ENCODE measurements at places on chromosomes 5 and 9.

DNA sequence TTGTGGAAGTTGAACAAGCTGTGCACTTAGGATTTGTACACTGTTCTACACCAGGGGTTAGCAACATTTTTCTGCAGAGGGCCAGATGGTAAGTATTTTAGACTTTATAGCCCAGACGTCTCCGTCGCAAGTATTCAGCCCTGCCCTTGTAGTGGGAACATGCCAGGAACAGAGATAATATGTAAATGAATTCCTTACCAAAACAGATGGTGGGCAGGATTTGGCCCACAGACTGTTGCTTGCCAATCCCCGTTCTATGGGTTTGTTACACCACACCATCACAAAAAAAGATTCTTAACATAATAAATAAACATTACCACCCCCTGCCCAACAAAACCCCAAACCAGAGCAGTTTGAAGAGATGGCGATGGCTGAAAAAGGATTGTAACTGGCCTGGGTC, 74.3 kb downstream of the AMBP start:
- no peak for DNase-seq

DNA sequence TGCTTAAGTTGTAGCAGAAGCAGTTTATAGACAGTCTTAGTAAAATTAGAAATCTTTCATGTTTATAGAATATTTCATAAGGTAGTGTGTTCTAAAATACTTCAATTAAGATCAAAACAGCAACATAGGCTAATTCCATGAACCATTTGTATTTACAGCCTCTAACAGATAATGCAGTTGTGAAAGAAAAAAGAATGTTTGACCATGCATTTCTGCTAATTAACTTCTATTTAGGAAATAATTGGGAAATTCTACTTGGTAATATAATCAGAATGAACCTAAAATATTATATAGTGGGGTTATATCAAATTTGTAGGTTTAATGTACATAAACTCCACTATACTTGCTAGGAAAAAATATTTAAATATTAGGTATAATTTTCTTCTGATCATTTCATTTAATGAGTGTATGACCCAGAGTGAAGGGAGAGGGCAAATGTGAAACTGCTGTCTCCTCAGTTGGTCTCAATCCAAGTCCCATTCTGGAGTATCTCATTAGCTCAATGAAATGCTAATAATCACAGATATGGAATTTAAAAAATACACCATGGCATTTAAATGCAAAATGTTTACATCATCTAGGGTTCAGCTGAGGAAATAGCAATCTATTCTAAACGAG, 34.9 kb downstream of the ALDH1A1 start:
- DNase-seq, result no peak

DNA sequence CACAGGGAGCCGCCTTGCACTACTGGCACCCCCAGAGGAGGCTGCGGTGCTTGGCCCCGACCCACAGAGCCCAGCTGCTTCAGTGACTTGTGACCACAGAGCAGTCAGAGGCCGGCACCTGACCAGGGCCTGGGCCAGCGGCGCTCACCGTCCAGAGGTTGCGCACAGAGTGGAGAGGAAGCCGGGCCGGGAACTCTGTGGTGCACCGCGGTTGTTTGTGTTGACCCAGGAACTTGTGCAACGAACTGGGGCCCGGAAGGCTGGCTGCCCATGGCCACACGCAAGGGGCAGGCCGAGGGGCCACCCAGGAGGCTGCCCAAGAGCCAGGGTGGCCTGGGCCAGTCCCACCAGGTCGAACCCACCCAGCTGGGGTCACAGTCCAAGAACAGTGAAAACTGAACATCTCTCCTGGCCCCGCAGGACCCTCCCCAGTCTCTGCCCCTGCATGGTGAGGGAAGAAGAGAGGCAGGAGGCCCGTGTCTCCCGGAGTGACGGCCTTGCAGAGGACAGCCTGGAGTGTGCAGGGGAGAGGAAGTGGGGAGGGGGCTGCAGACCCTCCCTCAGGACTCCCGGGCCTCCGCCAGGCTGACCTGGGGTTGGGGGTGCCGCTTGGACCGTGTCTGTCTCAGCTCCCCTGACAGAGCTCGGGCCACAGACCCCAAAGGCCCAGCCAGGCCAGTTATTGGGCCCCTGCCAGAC, 42.8 kb upstream of the EGFL7 start:
- DNase-seq, result peak; percentile 11

DNA sequence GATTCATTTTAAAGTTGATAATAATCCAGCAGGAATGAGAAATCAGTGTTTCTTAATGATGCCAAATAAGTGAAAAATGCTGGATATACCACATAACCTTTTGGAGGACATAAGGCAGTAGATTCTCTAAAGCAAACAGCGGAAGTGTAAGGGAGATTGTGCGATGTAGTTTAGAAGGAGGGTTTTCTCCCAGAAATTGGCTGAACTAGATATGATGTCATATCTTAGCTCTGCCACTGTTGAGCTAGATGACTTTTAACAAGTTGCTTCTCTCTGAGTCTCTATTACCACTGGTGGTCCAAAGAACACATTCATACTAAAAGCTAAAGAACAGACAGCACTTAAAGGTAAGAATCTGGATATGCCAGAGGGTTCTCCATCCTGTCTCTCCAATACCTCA, 107.0 kb downstream of the NR6A1 start:
- no peak for DNase-seq

DNA sequence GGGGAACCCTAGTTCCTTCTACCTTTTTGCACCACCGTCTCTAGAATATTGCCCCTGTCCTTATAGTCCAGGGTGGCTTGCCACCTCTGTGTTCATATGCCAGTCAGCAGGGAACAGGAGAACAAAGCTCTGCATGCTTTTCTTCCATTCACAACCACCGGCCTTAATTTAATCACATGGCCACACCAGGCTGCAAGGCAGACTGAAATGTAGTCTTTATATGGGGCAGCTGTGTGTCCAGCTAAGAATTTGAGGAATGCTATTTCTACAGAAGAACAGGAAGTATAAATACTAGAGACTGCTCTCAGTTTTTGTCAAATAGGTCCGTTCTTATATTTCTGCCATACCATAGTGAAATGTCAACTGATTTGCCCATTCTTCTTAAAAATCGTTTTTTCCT, 5.8 kb downstream of the C5orf22 start:
- no peak for DNase-seq

DNA sequence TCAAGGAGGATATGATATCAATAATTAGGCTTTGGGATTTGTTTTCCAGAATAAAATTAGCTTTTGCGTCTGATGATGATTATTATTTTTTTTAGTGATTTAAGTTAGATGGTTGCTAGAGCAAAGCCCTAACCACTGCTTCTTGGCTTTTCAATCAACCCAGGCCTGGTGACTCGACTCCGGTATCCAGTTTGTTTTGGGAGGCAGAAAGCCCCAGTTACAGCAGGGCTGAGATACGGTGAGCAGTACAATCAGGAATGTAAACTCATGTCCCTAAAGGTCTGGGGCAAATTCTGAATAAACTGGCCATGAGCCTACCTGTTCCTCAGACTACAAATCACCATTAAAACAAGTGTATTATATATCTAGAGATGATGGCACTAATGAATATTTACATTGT, 24.4 kb upstream of the CYFIP2 start:
- DNase-seq, result no peak

- no peak for DNase-seq
Measured at GRCh38 chr5:31193116-31193515, 370 bp upstream of the CDH6 start.

DNA sequence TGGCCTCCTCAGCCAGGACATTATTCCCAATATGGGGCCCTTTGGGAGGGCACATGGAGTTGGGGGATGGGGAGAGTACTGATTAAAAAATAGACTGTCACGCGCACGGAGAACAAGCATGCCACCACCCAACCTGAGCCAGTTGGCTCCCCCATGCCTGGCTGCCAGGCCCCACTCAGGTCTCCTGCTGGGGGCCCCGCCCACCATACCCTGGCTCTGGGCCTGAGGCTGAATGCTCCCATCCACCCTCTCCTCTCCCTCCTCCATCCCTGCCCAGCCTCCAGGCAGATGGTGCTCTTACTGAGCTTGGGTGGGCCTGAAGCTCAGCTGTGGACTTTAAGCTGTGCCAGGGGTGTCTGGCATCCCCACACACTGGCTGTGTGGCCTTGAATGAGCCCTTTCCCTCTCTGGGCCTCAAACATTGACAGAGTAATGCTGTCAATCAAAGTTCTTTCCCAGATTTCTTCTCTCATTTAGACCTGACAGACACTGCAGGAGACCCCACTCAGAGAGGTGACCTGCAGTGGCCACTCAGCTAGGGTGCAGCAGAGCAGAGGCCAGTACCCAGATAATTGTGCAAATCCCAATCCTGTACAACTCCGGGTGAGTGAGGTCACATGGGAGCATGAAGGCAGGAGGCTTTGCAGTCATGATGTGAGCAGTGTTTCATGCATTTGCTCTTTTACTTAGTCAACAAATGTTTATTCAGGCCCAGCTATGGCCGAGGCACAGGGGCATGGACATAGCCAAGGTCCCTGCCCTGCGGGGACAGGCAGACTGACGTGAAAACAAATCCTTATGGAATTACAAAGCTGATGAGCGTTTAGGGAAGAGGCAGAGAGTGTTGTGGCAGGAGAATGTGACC, 9.8 kb upstream of the SYNPO start:
- DNase-seq, result no peak

GRCh38 chr9:92661127-92661526, 8.8 kb downstream of the IPPK start:
- DNase-seq, result no peak

DNA sequence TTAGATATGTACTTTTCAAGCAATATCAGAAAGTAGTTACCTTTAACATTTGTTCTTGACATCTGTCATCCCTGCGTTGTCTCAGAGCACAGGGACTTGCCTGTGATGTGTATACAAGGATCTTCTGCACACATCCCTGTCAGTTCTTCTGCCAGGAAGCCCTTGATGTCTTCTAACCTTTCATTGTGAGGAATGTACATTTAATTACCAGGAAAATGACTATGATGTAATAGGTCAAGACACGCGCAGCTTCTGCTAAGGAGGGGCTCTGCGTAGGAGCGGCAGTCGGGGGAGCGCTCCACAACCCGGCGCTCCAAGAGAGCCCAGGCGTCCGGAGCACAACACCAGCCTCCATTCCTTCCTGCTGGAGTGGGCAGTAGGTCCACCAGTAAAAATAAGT, 119.7 kb downstream of the IRX2 start:
- no peak for DNase-seq

GRCh38 chr5:96876292-96876850, at the start of gene ERAP2:
Gene ERAP2 (plus strand): TSS chr5:96876500. CDS start chr5:96879686, 3,186 bp downstream.
- peak; percentile 63 for DNase-seq

DNA sequence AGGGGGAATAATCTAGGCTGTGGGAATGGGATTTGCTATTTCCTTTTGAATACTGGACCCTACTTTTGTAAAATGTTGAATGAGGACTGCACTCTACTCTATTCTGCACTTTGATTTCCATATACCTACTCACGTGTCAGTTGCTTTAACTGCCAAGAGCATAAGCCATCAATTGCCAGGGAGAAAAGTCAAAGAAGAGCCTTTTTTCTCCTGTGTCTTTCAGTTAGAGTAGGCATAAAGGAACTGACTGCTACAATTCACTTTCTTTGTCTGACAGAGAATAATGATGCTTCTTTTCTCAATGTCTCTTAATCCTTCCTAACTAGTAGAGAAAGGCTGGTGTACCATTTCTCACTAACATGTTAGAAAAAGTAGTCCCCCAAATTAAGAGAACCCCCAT, 231.6 kb downstream of the ELAVL2 start:
- no peak for DNase-seq

GRCh38 chr5:151363673-151364072, 16.3 kb upstream of the SLC36A2 start:
- no peak for DNase-seq

DNA sequence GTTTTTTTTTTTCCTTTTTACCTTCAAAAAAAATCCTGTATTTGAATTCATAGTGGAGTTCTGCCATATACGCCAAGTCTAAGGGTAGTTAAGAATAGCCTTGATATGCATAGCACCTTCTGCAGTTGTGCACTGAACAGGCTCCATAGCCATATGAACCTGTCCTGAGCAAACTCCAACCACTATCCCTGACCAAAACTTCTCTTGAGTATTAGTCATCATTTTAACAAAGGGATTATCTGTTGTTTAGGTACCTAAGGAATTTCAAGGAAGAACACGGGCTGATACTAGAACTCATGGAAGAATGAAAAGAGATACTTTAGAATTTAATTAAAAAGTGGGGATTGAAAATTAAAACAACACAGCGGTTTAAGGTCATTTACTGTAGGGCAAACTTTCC, 1.9 kb upstream of the FBXO38 start:
- no peak for DNase-seq

GRCh38 chr9:28319981-28320380, 746.7 kb upstream of the C9orf72 start:
- DNase-seq, result no peak

DNA sequence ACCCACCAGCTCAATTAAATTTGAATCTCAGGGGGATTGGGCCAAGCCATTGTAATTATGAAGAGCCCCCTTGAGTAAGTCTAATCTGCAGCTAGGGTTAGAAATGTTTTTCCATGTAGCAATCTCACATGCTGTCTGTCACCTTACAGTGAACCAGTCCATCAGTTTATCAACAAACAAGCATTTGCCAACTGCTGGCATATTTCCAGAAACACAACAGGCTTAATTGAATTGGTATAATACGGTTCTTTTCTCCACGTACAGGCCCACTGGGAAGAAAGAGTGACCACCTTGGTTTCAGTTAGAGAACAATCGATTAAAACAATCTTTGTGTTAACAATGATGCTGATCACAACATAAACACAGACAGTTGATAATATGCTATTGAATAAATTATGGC, 67.4 kb downstream of the NSUN2 start:
- no peak for DNase-seq

- no peak for DNase-seq
Measured at GRCh38 chr5:6446042-6446441, 2.6 kb upstream of the UBE2QL1 start.

GRCh38 chr9:112917047-112917986, 26.6 kb upstream of the SLC46A2 start:
- DNase-seq, result no peak

GRCh38 chr5:97499605-97500004, 316.6 kb upstream of the RIOK2 start:
- DNase-seq, result no peak

- DNase-seq, result no peak
Measured at GRCh38 chr5:157836121-157836753, 22.7 kb downstream of the CLINT1 start.

- DNase-seq, result no peak
Measured at GRCh38 chr5:137333475-137333874, 165.7 kb downstream of the SPOCK1 start.

Data from CD4-positive, alpha-beta T cell treated with Interleukin-21 for 1 hour (primary cell).